ENCODE measurements at places on chromosomes 7 and 10.

- no peak for DNase-seq
Measured at GRCh38 chr10:103980288-103980906, 13.5 kb downstream of the SLK start.

DNA sequence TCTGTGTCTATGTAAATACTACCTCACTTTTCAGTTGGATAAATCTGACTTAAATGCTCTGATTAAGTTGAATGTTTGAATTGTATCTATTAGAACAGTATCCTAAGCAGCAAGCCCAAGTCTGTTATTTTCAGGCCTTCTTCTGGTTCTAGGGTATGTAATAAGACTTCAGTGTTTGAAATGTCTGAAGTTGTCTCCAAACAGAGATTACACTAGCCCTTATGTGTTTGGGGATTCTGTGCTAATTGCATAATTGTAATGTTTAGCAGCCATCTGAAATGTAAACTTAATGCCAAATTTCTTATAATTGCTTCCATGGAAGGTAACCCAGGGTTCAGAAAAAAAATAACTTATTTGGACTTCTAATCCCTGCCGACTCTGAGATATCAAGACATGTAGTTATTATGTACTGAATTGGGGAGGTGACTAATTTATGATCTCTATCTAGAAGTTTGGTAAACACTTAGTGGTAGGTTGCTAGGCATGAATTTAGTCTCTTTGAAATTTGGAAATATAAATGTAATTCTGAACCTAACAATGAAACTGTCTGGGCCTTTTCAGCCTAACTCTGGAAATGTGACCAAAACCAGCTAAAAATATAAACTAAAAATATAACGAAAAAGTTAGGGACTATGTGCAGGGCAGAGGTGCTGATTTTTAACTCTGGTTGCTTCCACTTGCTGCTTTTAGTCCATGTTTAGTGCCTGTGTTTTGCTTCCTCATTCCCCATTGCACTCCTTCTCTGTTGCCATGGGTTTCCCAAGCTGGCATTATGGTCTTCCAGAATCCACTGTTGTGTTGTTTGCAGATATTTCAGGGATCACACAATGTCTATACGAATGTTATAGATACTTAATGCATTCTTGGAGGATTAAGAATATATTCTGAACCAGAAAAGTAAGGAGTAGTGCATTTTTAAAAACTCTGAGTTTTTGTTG lies 54.8 kb downstream of the MCU start:
- no peak for DNase-seq

DNA sequence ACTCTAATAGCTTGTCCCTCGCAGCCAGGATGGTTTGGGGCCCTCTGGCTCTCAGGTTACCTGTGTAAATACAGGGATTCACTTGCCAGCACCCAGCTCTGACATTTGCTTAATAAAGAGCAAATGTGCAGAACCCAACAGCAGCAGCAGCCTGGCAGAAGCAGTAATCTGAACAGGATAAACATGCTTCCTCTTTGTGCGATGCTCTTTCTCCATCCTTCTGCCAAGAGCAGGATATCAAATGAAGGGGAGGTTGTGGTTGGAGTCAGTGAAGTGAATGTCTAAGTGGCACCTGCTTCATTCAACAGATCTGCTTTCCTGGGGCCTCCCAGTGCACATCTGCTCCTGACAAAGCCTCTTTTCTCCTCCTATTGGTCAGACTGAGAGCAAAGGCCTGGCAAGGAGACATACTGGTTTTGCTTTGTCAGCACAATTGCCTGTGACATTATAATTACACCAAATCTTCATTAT lies 130.3 kb downstream of the NRF1 start:
- no peak for DNase-seq

- no peak for DNase-seq
Measured at GRCh38 chr7:110987127-110987693, 103.7 kb upstream of the LRRN3 start.

- no peak for DNase-seq
Measured at GRCh38 chr10:22573820-22574569, 140.4 kb downstream of the PIP4K2A start.

DNA sequence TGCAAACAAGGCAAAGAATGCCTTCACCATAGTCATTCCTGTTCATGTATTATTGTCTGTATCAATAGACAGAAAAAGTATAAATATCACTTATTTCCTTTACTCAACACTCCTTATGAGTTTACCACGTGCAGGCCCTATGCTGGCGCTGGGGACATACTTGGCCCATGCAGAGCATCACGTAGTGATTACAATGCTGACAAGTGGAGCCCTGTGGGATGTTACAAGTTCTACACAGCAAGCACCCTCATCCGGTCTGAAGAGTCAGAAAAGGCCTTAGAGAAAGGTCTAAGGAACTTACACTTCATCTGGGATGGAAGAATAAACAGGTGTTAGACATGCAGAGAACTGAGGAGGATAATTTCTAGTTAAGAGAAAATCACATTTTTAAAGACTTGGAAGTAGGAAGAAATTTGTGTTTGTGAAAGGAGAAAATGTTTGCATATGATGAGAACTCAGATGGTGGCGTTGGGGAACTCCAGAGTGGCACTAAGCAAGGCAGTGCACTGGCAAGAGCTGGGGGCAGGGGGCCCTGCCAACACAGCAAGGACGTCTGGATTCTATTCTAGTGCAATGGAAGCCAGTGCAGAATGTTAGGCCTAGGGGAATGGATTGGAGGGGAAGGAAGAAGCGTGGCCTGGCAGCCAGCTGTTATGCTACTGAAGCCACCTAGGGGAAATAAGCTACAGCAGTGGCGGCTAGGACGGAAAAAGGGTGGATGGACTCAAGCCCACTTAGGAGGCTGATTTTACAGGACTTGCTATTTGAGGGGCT lies 116.2 kb downstream of the ELMO1 start:
- no peak for DNase-seq

DNA sequence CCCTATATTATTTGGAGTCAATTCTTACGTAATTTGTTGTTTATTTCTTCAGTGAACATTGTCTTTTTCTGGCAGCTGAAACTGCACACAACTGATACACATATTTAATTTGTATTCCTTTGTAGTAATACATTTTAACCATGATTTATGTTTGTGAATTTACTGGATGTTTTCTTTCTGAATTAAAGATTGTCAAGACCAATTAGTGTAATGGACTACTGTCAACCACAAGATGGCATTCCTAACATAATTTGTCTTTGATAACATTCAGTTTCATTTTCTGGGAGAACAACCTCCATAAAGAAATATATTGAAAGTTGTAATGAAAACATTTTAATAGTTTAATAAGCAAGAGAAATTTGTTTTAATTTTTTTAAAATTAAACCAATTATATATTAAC lies 10.1 kb downstream of the THNSL1 start:
- DNase-seq: no peak

DNA sequence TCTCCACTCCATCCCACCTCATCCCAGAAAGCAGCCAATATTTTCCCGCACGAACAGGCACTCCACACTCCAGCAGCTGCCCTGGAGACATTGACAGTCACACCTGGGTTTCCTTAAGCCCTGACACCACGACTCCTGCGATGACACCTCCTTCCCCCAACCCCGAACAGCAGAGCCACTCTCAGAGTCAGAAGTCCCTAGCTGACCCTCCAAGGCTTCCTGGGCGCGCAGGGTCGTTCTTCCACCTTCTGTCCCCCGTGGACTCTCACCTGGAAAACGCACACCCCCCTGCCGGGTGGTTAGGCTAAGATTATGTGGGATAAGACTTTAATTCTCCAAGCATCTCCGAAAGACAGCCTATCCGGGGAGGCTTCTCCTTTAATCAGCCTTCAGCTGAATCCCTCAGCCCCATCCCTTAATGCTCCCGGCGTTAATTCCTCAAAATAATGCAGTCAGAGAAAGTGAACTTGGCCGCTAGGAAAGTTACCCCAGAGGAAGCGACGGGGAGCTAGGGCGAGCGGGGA lies 1.1 kb downstream of the DENND11 start:
- peak; percentile 45 for DNase-seq

GRCh38 chr7:140342727-140343514 lies 55.4 kb downstream of the SLC37A3 start:
- no peak for DNase-seq

GRCh38 chr7:40623863-40624262 lies 489.1 kb downstream of the SUGCT start:
- DNase-seq: no peak

DNA sequence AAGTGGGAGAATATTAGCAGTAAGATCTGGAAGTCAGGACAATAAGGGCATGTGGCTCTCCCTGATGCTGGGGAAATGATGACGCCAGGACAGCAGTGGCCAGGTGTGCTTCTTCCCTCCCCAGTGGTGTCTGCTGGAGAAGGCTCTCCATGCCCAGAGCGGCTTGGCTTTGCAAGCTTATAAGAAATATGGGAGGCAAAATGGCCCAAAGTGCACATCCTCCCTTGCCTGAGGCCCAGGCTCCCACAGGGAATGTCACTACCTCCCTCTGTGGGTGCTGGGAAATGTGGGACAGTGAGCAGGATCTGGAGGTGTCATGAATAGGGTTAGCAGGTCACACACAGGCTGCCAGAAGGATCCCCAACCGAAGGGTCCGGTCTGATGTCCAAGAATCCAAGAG lies 17.1 kb upstream of the ZNF488 start:
- DNase-seq: no peak

DNA sequence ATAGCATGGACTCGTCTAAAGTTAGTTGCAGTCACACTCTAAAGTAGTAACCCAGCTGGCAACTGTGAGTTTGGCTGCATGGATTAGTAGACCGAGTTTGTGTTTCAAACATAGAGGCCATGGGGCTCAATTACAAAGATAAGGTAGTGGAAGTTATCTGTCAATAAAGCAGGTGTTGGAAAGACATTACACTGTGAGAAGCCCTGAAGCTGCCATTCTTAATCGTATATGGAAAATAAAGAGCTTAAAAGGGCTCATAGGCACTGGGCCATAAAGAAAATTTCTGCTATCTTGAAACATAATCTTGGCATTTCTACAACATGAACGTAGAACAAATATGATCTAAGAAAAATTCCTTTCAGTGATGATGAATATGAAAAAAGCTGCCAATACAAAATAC lies 837.7 kb downstream of the REEP3 start:
- DNase-seq: no peak

GRCh38 chr10:71242622-71243009 lies 30.2 kb downstream of the UNC5B start:
- DNase-seq: no peak

- peak; percentile 52 for DNase-seq
Measured at GRCh38 chr7:21355406-21355874, 72.4 kb upstream of the SP4 start.

- DNase-seq: no peak
Measured at GRCh38 chr7:70502117-70502863, 629.7 kb upstream of the GALNT17 start.

DNA sequence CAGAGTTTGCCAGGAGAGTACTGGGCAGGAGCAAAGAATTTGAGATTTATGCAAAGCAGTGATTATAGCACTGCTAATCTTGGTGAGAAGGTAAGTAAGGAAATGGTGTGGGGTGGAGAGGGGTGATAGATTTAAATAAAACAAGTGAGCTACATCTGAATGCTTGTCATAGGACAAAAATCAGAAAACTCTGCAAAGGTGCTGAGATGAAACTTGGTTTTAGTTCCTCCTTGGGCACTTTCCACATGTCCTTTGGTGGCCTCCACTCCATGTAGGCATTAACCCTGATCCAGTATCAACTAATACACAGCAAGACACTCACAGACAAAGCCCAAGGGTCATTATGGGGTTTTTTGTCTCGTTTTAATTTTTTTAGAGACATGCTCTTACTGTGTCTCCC lies 25.7 kb upstream of the FAM107B start:
- DNase-seq: no peak

DNA sequence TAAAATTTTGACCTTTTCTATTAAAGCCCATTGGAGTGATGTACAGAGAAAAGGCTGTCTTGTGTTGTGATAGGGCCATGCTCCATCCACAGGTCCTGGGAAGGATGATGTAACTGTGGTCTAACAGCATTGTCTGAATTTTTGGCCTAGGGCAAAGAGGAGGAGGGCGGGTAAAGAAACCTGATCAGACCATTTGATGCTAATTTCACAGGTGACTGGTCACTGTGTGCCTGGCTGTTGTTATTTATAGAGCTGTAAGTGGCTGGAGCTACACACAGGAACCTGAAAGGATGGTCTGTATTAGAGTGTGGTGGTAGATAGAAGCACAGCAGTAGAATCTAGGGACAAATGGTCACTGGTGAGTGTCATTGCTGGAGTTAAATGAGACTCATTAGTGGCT lies 182.1 kb downstream of the AUTS2 start:
- no peak for DNase-seq

DNA sequence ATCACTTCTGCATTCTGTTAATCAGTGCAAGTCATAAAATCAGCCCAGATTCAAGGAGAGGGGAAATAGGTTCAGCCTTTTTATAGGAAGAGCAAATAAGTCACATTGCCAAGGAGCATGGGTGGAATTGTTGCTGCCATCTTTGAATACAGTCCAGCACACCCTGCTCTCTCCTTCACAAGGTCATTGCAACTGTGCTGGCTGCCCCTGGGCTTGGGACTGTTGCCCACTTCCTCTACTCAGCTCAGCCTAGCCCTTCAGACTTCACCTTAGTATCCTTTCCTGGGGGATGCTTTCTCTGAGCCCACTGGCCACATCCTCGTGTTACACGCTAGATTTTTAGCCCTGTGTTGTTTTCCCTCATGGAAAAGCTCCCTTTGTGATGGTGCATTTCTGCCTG lies 527.7 kb downstream of the GALNT17 start:
- DNase-seq: no peak

- DNase-seq: no peak
Measured at GRCh38 chr7:147376192-147376591, 1214.4 kb upstream of the C7orf33 start.

DNA sequence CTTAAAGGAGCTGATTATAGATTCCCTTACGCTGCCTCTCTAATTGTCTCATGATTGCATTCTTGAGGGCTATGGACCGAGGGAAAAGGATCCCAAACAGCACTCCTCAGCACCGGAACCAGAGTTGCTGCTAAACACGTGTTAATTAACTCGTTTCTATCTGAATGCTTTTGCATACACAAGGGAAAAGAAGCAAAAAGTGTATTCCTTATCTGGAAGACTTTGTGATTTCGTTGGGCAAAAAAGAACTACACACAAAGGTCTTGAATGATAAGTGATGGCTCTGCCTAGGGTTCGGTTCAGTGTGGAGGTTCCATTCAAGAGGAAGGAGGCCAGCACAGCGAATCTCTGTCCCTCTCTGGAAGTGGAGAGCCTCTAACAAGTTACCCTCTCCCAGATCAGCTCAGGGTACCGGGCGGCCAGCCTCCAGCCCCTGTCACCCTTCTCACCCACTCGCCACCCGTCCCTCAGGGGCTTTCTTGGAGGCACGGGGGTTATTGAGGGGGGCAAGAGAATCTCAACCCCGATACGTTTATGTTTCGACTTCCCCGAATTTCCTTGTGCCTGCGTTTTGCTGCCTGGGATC lies 515 bp upstream of the SLC4A2 start:
- no peak for DNase-seq

GRCh38 chr7:156524818-156525597 lies 115.6 kb upstream of the RNF32 start:
- no peak for DNase-seq

- no peak for DNase-seq
Measured at GRCh38 chr7:131610007-131610406, 53.6 kb upstream of the PODXL start.

DNA sequence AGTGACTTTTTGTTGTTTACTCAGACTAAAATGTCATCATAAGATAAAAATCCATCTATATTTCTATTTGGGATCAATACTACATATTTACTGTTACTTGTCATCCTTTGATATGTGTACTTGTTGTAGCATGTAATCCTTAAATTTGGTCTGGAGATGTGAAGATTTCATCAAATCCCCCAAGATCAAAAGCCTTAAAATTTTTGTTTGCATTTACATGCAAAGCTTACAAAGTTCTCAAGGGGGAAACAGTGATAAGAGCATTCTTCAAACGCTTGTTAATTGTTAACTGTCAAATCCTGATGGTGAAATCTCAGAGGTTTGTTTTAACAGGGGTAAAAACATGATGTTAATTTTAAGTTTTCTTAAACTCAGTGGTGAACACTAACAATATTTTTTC lies 84.9 kb upstream of the SKAP2 start:
- DNase-seq: no peak
